ENCODE measurements at places on chromosomes 7 and 10. TPM values are rescaled to one million over a fixed set of nuclear protein-coding genes. Genes with fewer than 3 reads are reported as not detected.

GRCh38 chr10:91208642-91209041, 11.8 kb upstream of the PCGF5 start:
- H3K27me3 ChIP-seq = no peaks in the 10 kb centered on the region
- no peak overlapping the region for H3K4me3 ChIP-seq
- no peak overlapping the region for H3K27ac ChIP-seq
- DNase-seq = no peak

GRCh38 chr7:111459757-111460280, 102.5 kb downstream of the IMMP2L start:
- H3K4me1 ChIP-seq = no peaks in the 10 kb centered on the region
- no peak overlapping the region for H3K4me3 ChIP-seq
- no peaks in the 10 kb centered on the region for H3K36me3 ChIP-seq
- DNase-seq = no peak

- no peaks in the 10 kb centered on the region for H3K36me3 ChIP-seq
- H3K27ac ChIP-seq = no peak overlapping the region
- no peak for DNase-seq
- H3K27me3 ChIP-seq = no peaks in the 10 kb centered on the region
- H3K4me1 ChIP-seq = peaks cover 4% of the 10 kb centered on the region
Measured at GRCh38 chr7:18706670-18707069, 211.1 kb downstream of the HDAC9 start.

- no peak overlapping the region for H3K4me3 ChIP-seq
- DNase-seq = no peak
- H3K27me3 ChIP-seq = peaks cover 1% of the 10 kb centered on the region
- H3K27ac ChIP-seq = no peak overlapping the region
- H3K4me1 ChIP-seq = peaks cover 5% of the 10 kb centered on the region
Measured at GRCh38 chr7:27677912-27678612, 15.4 kb upstream of the HIBADH start.

DNA sequence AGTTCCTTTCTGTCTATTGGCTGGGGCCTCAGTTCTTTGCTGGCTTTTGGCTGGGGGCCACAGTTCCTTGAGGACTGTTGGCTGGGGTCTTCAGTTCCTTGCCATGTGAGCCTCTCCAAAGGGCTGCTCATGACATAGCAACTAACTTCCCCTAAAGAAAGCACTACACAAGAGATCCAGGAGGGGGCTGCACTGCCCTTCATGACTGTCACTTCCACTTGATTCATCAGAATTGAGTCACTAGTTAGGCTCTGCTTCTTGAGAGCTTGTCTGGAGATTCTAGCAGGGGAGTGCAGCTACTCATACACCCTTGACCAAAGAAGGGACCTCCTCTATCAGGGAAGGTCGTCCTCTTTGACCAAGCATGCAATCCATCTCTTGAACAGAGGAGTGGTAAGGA, 38.0 kb upstream of the MKX start:
- peaks cover 15% of the 10 kb centered on the region for H3K27me3 ChIP-seq
- H3K27ac ChIP-seq = no peak overlapping the region
- no peaks in the 10 kb centered on the region for H3K36me3 ChIP-seq
- no peaks in the 10 kb centered on the region for H3K4me1 ChIP-seq
- DNase-seq = no peak

GRCh38 chr7:47609803-47610452, 28.0 kb upstream of the TNS3 start:
- H3K27me3 ChIP-seq = no peaks in the 10 kb centered on the region
- H3K27ac ChIP-seq = no peak overlapping the region
- H3K4me1 ChIP-seq = no peaks in the 10 kb centered on the region
- no peak overlapping the region for H3K4me3 ChIP-seq

IFIT1B gene
- total RNA-seq = not detected

HGF gene
- not detected for total RNA-seq

ZNF804B gene
- not detected for total RNA-seq

AS3MT gene
- 0.79 TPM for total RNA-seq

IL2RA gene
- total RNA-seq = 989 TPM

Data from activated CD4-positive, alpha-beta T cell treated with anti-CD3 and anti-CD28 coated beads, Interleukin-2, amount 10 ng/mL, durations not matched to agents 24 days and 14 days (primary cell).